ENCODE measurements at places on chromosomes 2 and 18. TPM values are rescaled to one million over a fixed set of nuclear protein-coding genes. Genes with fewer than 3 reads are reported as not detected.

LIMS3 gene
- 17.0 TPM for total RNA-seq

OLA1 gene
- total RNA-seq = 144 TPM

ANKAR gene
- total RNA-seq = 5.9 TPM

LDLRAD4 gene
- 1.7 TPM for total RNA-seq

TYW5 gene
- total RNA-seq = 6.2 TPM

GRHL1 gene
- 1.4 TPM for total RNA-seq

UPP2 gene
- total RNA-seq = not detected

TP53I3 gene
- 61.8 TPM for total RNA-seq

IL1R1 gene
- total RNA-seq = 13.9 TPM

DNA sequence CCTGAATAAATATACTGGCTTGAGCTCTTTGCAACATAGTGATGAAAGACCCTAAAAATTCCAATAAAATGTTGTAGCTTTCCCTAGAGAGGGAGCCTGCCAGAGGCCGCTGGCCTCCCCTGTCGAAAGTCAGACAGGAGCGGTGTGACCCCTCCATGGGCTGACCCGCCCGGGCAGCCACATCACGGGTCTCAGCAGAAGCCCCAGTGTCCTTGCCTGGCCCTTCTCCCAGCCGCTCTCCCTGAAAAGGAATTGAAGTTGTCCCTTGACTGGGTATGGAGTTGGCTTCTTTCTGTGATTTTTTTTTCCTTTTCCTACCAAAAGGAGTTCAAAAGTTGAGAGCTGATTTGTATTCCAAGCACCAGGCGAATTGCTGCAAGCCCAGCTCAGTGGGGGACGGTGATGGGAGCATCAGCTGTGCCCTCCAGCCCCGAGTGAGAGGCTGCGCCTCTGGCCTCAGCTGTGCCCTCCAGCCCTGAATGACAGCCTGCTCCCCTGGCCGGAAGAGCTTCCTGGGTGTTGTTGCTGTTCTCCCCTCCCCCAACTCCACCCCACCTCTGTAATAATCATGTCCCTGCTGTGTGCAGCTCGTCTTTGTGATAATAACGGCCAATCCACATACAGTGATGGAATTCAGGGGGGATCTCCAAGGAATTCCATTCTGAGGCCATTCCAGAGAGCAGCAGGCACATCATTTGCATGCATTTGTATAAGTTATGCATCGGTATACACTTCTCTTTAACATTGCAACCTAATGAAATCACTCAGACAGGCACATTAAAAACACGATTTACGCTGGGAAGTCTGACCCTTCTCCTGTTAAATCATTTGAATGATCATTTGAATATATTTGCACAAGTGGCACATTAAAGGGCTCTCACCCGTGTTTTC, 501.0 kb downstream of the EIPR1 start:
- no peak for DNase-seq

DNA sequence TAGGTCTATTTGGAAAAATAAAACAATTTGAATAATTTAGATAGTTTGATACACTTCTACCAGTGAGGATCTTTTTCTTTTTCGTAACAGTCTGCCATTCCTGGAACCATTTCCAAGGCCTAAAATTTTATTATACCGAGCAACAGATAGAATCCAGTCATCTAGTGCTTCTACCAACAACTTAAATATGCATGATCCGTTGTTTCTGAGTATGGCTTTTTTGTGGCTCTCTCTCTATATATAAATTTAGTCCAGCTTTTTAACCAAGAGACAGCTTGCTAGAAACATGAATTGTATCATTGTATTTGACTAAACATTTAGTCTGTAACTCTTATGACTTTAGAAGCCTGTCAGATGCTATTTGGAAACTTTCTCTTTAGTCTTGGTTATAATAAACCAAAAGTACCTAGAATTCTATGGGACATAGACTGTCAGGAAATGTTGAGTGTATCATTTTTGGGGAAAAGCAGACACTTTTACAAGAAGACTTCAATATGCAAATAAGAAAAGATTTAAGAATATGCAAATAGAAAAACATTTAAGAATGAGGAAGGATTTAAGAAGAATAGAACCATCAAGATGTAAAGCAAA, 161.4 kb downstream of the ZEB2 start:
- DNase-seq = no peak

GRCh38 chr2:98461498-98462049, 16.9 kb downstream of the INPP4A start:
- DNase-seq = no peak

GRCh38 chr2:6025391-6025790, 333.2 kb downstream of the SOX11 start:
- no peak for DNase-seq

- no peak for DNase-seq
Observed at GRCh38 chr2:235661167-235661937, 167.5 kb downstream of the AGAP1 start.

DNA sequence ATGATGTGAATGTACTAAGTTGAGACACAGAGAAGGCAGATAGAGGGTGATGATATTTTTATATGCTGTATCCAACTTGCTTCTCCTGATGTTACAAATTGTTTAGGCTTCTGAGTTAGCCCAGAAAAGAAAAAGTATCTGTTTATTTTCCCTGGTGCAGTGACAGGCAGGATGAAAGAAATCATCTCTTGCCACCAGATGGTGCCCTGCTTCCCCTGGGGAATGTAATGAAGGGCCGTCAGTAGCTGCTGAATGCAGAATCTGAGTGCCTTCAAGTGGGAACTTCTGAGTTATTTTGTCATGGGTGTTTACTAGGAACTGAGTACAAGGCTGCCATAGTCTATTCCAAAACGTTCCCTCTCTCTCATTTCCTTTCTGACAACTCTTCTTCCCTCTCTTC, 525.6 kb downstream of the MBD2 start:
- no peak for DNase-seq

GRCh38 chr2:174593574-174594203, 3.9 kb downstream of the WIPF1 start:
- DNase-seq = peak; percentile 78

- DNase-seq = no peak
Observed at GRCh38 chr2:16012626-16013358, 72.4 kb downstream of the MYCN start.

DNA sequence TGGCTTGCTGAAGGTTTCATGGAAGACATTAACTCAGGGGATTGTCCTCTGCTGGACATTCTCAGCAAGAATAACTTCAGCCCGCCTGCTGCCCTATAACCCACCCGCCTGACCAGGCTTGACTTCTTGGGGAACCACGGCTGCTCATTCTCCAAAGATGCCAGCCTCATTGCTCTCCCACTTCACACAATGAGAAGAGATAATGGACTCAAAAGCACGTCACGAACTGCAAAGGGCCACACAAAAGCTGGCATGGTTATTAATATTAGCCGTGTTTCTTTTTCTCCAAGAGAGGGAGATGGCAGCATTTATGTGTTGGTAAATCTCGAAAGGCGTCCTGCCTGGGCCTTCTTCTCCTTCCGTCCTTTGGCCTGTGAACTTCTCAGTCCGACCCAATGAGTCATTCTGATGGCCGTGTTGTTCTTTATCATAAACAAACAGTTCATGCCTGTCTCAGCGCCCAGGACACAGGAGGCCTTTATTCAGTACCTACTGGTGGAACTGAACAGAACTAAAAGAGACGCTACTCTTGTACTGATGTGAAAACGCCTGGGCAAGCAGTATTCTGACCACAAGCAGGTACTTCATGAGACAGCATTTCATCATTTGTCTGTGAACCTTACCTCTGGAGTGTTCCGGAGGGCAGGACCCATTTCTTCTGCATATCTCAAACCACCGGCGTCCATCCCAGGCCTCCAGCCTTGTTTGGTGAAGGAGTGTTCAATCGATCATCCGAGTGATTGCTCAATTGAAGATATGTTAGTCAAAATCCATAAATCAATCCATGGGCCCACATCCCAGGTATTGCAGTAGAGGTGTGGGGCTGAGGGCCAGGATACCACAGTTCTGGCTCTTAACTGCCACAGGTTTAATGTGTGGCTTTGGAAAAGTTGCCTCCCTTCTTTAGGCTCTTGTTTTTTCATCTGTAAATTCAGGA, 25.1 kb upstream of the KLHL29 start:
- no peak for DNase-seq

DNA sequence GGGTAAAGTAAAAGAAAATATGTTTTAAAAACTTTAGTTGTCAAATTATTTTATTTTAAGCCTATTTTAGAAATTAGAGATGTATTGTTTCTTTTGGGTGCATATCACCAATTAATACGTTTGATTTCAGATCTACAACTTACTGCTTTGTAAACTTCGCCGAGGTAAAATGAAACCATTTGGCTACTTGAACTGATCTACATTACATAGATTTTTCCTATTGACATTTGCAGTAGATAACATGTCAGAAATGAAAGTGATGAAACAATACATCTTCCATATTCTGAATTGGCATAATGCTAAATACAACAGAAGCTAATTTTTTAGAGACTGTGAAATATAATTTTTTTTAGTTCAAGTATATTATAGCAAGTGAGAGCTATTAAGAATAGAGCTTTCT, 39.5 kb downstream of the GLS start:
- no peak for DNase-seq

DNA sequence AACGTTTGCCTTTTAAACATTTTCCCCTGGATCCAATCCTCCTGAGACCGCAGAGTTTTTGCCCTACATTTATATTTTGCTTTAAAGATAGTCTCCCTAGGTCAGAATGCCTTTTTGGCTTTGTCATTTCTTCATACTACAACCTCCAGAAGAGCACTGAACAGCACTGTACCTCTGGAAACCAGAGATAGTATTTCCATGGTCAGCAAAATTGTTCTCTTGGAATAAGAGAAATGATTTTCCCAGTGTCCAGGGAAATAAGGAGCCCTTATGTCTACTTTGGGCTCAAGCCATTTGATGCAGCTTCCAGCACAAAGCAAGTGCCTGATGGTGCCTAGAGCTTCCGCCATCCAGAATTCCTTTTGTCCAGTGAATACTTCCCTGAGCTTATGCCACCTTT, 75.5 kb upstream of the SP5 start:
- DNase-seq = no peak

DNA sequence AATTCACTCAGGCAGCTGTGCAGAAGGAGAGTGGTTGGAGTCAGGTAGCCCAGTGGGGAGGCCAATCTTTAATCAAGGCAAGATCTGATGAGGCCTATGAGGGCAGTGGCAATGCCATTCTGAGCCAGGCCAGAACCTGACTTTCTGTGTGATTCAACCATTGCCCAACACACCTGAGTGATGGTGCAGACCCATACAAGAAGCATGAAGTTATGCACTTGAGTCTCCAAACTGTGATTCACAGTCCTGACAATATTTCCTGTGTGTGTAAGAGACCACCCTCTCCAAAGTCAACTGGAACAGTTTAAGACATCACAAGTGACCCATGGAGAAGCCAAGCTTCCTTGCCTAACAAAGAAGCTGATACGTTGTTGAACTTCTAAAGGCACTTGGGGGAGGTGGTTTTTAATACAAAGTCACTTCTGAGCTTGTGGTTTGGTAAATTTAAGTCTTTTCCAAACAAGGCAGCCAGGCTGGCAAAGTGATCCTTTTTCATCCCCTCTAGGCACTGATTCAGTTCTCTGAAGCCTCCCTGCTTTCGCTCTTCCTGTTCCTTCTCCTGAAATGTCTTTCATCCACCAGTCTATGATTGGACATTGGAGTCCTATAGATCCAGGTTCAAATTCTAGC, 49.0 kb downstream of the VSNL1 start:
- no peak for DNase-seq

- no peak for DNase-seq
Observed at GRCh38 chr2:109631741-109632140, 17.6 kb downstream of the SOWAHC start.

DNA sequence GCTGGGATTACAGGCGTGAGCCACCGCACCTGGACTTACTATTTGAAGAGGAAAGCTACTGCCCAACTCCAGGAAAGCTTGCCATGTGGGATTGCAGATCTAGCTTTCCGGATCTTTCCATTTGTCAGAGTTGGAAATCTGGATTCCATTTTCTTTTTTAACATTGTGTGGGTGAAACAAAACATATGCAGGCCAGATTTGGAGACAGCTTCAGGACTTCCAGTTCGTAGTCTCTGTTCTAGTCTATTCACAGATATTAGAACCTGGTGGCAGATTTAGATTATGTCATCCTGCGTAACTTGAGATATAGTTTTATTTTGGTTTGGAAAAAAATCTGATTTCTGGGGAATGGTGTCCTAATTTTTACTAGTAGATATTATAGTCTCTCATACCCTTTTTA, 70.5 kb downstream of the ZNF236 start:
- DNase-seq = no peak

GRCh38 chr18:35789543-35789942, 182.9 kb upstream of the RMP24 start:
- DNase-seq = no peak

DNA sequence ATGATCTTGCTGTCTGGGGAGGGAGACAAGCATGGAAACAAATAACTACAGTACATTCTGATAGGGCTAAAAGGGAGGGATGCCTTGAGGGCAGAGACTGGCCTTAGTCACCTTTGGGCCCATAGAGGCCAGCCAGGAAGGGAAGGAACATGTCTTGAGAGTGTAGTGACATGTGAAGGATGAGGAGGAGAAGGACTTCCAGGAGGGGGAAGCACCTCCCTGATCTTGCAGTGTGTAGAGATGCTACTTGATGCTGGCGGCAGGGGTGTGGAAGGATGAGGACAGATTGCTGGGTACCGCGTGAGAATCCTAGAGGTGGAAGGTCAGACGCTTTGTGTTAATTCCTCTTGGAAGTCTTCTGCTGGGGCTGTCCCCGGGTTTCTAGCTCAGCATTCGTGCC, 13.1 kb downstream of the TET3 start:
- DNase-seq = no peak

GRCh38 chr2:178512484-178512883, 32.2 kb downstream of the PLEKHA3 start:
- no peak for DNase-seq

DNA sequence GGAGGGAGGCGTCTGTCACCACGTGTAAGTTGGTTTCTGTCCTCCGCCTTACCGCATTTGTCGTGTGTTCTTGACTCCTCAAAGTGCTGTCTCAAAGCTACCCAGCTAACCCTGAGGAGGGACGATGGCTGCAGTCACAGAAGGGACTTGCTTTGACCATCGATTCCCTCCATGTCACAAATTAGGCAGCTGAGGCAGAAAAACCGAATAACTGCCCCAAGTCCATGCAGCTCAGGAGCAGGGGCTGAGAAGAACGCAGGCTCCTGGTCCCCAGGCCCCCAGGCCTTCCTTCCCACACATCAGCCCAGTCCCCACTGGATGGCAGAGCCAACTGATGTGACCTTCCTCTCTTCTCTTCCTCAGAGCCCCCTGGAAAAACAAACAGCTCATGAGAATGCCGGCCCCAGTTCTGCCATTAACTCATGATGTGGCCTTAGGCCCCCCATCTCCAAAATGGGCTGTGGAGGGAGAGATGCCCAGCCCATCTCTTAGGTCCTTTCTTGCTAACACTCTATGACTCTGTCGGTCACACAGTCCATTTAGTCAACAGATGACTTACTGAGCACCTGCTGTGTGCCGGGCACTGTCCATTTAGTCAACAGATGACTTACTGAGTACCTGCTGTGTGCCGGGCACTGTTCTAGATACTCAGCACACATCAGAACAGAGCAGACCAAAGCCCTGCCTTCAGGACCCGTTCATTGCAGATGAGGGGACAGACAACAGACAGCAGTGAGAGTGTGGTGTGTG, 19.6 kb downstream of the MTERF4 start:
- peak; percentile 19 for DNase-seq

GRCh38 chr2:55052129-55053061, 2.1 kb upstream of the RTN4 start:
- DNase-seq = no peak
